ENCODE measurements at places on chromosomes 16 and 17.

DNA sequence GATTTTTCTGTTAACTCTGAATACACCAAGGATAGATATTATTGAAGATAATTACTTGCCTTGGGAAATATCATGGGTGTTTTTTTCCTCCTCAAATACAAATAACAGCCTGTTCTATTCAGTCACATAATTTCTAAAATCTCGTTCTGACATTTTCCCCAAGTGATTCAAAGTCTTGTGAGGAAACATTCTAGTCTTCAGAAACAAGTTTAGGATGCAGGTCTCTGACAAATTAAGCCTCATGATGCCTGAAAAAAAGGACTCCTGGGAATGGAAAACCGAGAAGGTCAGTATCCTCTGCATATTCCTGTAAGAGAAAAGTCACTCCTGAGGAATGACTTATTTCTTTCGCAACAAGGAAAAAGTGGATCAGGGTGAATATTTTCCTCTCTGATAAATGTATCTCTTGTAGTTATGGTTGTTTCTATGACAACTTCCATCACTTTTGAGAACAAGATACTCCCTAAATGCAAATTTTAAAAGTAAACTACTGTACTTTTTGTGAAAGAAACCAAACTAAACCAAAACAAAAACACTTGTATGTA is 384.6 kb downstream of the CNTNAP4 start:
- DNase-seq = no peak

DNA sequence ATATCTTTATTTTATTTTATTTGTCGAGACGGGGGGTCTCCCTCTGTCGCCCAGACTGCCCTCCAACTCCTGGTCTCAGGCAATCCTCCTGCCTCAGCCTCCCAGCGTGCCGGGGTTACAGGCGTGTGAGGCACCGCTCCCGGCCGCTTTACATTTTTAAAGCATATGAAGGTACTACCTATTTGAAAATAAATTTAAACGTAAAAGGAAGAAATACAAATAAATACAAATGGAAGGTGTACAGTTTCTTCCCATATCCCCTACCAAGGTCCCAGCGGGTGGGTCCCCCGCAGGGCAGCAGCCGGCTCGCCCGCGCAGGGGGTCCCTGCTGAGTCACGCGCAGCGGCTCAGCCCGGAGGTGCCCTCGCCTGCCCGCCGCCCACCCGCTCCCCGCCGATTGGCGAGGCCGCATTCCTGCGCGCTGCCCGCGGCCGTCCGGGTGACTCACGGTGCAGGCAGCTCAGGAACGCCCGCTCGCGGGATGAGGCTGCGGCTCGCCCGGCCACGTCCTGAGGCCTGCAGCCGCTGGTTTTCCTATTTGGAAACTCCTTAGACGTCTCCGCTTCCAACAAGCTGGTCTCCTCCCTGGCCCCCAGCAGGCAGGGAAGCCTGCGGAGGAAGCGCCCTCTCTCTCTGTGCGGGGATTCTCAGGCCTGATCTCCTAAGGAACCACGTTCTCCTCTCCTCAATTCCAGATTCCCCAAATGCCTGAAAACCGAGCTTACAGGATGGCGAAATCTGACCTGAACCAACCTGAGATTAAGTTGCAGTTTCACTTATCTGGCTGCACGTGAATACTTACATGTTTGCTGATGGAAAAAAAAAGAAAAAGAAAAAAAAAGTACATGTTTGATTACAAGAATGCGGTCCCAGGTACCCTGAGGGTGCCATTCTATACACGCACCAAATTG is 54.8 kb upstream of the MAP3K14 start:
- no peak for DNase-seq

DNA sequence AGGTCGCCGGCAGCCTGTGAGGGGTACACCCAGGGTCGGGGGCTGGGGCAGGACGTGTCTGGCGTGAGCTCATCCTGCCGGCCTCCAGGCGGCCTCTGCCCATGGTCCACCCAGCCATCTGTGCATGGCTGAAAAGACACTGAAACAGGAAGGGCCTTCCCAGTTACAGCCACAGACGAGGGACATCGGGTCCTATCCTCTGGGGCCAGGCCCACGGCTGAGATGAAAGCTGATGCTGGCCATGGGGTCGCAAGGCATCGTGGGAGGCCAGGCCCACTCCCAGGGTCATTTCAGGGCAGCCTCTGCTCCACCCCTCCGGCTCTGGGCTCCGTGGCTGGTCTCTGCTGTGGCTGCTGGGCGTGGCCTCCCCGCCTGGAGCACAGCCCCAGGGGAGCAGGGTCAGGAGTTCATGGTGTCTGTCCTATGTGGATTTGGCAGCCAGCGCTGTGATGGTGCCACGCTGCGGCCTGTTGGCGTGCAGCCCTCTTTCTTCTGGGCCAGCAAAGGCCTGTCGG is 16.6 kb upstream of the ATP6V0C start:
- peak; percentile 65 for DNase-seq

DNA sequence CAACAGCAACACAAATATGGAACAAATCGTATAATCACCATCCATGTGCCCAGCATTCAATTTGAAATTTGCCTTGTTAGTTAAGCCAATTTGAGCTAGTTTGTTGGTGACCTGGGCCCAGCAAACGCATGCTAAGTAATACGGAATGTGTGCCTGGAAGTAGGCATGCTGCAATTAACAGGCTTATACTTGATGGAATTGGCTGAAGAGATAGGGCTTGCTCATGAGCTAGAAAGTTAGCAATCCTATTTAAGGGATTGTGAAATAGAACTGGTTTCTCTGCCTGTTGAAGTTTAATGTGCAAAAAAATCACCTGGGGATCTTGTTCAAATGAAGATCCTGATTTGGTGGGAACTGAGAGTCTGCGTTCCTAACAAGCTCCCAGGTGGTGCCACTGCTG is 8.5 kb upstream of the LPO start:
- DNase-seq = no peak

- no peak for DNase-seq
These were observed 20.2 kb upstream of the C1QL1 start for GRCh38 chr17:44988044-44988942.

- DNase-seq = no peak
These were observed 186.0 kb upstream of the RPL38 start for GRCh38 chr17:74017466-74017865.

DNA sequence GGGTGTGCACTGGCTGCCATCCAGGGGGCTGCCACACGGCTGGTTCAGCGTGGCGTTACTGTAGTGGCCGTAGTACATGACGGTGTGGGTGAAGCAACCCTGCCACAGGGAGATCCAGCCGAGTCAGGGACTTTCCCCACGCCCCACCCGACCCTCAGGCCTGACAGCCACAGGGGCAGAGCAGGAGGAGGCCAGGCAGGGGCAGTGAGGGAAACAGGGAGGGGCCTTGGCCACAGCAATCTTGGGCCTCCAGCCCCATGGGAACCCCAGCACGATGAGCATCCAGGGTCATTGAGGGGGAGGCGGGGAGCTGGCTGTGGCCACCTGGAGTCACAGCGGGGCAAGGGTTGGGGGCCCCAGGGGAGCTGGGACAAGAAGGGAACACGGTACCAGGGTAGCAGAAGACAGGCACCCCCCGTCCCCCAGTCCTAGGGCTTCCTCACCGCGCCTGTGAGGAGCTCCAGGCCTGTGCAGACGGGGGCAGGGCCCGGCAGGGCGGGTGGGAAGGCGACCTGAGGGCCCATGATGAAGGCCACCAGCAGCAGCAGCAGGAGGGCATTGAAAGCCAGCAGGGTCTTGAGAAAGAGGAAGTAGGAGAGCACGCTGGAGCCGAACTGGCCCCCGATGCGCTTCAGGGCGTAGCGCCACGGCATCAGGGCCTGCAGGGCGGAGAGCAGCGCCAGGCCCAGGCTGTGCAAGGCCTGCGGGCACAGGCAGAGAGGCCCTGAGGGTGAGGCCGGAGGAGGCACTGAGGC is 4.3 kb downstream of the TMC6 start:
- DNase-seq = no peak

DNA sequence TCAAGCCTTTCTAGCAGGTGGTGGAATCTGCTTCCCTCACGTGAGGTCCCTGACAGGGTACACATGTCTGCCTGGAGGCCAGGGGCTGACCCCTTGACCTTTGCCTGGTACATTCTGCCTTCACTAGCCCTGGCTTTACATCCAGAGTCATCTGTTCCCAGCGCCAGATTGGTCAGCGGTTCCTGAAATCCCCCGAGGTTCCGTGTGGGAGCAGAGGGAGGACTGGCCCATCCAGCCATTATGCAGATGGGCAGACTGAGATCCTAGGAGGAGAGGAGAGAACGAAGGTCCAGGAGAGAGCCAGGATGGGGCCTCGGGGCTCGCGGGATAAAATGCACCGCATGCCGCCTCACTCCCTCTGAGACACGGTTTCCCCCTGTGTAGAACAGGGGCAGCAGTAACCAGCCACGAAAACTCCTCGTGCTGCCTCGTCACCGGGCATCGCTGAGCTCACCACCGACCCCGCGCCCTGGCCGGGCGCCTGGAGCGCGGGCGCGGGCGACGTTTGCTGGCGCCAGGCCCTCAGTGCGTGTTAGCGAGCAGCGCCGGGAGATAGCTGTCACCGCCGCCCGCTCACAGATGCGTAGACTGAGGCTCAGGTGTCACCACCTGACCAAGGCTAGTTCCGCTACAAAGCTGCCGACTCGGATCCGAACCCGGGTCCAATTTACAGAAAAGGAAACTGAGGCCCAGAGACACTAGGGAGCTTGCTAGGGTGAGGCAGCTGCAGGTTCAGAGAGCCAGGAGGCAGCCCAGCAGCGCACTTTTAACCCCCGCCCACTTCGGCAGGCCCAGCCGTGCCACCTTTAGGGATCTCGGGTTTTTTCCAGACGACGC is 811 bp upstream of the MAP2K3 start:
- no peak for DNase-seq

All from DMS 273 treated with DMSO at 0.1 percent for 48 hours (cell line).